Midbrain (tissue), 1 donor: ENCODE measurements at places on chromosomes 6 and 20.
A peak's percentile ranks its signal among the peaks of the same experiment; 100 is the strongest.

DNA sequence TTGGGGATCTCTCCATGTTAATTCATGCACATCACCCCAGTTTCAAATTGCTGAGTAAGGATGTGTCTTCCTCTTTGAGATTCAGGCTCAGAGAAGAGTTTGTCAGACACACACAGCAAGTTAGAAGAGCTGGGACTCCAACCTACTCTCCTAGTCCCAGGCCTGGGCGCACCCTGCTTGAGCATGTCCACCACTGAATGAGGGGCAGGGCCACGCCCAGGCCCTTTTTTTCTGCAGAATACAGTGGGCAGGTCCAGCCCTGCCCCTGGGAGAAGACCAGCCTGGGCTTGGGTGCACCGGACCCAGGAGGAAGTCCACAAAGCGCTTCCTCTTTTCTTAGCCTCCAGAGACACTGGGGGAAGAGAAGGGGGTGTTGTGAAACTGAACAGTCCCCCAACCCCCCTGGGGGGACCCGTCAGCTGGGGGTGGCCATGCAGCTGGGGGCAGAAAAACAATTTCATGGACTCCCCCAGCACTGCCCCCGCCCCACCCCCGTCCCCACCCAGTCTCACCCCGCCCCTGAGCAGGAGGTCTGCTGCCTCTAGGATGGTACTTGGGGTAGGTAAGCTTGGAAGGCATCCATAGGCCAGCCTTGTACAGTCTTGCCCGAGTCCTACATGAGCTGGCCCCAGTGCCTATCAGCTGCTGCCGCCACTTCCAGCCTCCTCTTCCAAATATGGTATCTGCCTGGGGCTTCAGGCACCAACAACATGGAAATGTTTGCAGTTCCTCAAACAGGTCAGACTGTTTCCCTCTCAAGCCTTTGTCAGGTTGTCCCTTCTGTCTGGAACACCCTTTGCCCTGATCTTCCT lies 11.7 kb upstream of the HCK start:
- peak; percentile 34 for DNase-seq

GRCh38 chr20:13262671-13263360 lies 41.7 kb downstream of the ISM1 start:
- no peak for DNase-seq

- peak; percentile 41 for DNase-seq
Observed at GRCh38 chr6:134047673-134048072, 4.8 kb downstream of the SLC2A12 start.

GRCh38 chr20:36555248-36555647 lies 13.9 kb downstream of the MYL9 start:
- no peak for DNase-seq

GRCh38 chr20:23917024-23917725 lies 37.6 kb upstream of the CST5 start:
- DNase-seq: no peak

- no peak for DNase-seq
Observed at GRCh38 chr6:36933102-36933501, 21.4 kb upstream of the PI16 start.

- DNase-seq: no peak
Observed at GRCh38 chr6:8088886-8089285, 13.5 kb downstream of the EEF1E1 start.

GRCh38 chr6:156191895-156192294 lies 585.3 kb upstream of the ARID1B start:
- DNase-seq: no peak

DNA sequence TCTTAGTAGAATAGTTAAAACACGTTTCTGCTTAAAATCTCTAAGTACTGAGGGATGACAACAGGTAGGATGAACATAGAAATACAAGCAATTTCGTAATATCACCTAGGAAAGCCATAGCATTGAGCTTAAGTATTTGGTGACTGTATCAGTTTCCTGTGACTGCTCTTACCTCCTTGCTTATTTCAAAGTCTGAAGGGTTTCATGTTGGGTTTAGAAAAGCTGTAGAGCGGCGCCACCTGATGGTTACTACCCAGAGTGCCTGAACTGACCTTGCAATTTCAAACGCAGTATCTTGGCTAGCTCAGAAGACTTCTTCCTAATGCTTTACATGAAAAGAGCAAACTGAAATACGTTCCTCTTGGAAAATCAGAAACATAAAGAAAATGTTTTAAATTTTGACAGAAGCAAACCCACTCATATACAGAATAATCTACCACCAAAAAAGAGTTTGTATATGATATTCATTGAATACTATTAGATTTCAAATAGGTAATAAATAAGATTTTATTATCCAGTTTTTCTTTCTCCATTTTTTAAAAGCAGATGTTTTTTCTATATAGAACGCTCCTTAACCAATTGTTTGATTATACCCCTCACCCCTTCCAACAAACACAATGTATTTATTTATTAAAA lies 82.3 kb upstream of the RIPOR2 start:
- DNase-seq: peak; percentile 14

GRCh38 chr6:165571721-165572132 lies 91.3 kb downstream of the PDE10A start:
- no peak for DNase-seq

DNA sequence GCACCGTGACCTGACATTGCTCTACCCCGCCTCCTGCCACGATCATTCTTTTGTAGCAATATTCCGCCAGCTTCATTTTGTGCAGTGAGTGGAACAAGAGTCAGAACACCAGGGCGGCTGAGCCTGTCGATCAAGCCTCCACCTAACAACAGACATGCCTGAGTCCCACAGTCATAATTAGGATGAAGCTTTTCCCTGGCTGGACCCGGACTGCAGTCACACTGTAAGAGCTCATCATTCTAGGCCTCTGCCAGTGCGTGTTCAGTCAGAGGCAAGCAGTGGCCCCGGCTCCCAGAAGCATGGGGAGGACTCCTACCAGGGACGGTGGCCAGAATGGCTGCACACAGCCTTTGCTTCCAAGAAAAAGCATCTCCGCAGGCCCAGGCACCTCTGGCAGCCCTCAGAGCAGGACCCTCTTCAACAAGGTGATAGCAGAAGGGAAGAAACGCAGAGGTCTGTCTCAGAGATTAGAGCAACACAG lies 23.2 kb upstream of the UNC93A start:
- no peak for DNase-seq

DNA sequence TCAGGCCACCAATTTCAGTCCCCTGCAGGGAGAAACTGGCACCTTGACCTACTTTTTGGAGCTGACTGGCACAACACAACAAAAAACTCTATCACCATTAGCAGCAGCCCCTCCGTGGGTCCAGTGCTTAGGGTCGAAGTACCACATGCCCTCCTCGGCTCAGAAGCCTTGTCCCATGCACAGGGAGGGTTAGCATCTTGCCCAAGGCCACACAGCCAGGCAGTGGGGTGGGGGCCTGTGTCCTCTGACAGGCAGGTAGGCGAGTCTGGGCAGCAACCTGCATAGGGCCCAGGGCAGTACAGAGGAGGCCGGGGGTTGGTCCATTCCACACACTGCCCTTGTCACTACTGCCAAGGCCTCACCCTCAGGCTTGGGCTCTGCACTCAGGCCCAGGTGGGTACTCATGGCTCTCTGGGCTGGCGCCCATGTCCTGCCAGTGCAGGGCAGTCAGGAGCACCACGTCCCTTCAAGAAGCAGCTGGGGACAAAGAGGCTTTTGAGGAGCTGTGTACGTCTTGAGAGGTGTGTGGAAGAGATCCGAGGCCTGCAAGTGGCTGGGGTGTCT lies 53.6 kb downstream of the PYGB start:
- DNase-seq: no peak

- peak; percentile 75 for DNase-seq
Observed at GRCh38 chr20:9838378-9839295, at the start of gene PAK5. PAK5 (minus strand) TSS chr20:9839076; CDS start chr20:9644328, 194,748 bp downstream.

DNA sequence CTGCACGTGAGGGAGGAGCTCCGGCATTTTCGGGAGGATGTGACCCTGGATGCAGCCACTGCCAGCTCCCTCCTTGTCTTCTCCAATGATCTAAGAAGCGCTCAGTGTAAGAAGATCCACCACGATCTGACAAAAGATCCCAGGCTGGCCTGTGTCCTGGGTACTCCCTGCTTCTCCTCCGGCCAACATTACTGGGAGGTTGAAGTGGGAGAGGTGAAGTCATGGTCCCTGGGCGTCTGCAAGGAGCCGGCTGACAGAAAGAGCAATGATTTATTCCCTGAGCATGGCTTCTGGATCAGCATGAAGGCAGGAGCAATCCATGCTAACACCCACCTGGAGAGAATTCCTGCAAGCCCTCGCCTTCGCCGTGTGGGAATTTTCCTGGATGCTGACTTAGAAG lies 2.8 kb downstream of the RFPL4B start:
- DNase-seq: no peak

- DNase-seq: no peak
Observed at GRCh38 chr20:57270204-57270984, 4.0 kb upstream of the BMP7 start.

DNA sequence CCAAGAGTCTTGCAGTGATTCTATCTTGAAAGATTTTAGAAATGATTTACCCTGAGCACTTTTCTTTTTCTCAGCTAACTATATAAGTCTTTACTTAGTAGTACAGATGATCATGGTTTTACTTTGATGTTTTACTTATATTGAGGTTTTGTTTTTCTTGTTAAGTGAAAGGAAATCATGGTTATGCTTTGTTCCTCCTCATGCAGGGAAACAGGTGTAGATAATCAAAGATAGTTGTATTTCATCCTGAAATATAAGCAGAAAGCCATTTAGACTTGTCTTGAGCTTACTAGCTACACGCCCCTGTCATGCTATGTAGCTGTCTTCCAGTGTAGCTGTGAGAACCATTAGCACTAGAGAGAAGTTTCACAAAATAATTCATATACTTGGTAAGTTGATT lies 113.9 kb downstream of the HIVEP1 start:
- no peak for DNase-seq

DNA sequence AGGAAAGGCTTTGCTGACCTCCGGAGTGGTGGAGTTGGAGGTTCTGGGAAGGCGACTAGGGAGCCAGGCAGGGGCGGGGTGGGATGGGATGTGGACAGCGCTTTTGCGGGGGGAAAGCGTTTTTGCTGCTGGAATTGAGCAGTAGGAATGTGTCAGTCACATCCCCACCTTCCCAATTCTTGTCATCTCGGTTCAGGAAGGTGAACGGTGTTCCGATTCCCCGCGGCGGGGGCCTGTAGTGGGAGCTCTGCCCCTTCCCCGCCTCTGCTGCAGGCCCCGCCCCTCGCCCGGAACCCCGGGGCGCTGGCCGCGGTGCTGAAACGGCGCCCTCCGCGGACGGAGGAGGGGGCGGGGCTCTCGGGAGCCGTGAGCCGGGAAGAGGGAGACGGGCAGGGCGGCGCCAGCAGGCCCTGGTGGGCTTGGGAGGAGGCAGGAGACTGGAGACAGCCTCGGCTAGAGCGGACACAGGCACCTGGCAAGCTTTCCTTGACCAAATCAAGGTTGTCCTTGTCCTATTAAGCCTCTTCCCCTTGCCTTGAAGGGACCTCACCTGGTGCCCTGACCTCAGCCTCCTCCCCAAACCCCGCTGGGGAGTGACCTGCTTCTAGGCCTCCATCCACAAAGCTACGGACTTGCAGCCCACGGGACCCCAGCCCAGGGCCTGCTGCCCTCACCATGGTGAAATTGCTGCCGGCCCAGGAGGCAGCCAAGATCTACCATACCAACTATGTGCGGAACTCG lies at the start of gene LHFPL5:
Gene LHFPL5, plus strand, starts transcription at position 357 of the 741 bp plus-strand sequence. Its CDS starts 319 bp downstream, at position 676.
- DNase-seq: peak; percentile 4

DNA sequence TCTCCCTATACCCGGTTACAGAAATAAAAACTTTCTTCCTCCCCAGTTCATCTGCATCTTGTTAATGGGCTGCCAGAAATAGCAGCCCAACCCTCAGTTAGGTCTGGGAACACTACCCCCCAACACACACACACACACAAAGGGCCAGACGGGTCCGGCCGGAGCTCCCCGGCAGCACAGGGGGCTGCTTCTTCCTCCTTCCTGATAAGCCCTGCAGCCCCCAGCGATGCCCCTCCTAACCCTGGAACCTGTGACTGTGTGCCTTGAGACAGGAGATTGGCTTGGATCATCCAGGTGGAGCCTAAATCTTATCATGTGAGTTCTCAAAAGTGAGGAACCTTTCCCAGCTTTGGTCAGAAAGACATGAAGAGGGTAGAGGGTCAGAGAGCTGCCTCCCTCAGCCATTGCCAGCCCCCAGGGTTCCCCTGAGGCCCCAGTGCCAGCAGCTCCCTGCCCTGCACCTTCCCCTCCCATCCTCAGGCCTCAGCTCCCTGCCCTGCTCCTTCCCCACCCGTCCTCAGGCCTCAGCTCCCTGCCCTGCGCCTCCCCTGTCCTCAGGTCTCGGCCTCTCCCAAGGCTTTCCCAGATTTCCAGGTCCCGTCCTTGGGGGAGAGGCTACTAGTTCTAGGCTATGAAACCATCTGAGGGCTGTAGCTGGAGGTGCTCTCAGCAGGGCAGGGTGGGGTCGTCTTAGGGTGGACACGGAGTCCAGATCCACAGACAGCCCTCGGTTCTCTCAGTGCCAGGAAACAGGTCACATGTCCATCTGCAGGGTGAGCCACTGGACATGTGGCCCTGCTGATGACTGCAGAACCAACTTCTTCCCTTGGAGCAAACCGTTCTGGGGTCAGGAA lies 34.5 kb upstream of the CST7 start:
- DNase-seq: no peak

GRCh38 chr6:37324131-37325033 lies 29.4 kb upstream of the RNF8 start:
- no peak for DNase-seq

- DNase-seq: no peak
Observed at GRCh38 chr6:151002491-151002935, 137.0 kb downstream of the MTHFD1L start.

GRCh38 chr6:138657065-138657425 lies 116.5 kb upstream of the CCDC28A start:
- peak; percentile 12 for DNase-seq

- no peak for DNase-seq
Observed at GRCh38 chr6:95593025-95593424, 15.7 kb downstream of the MANEA start.

GRCh38 chr6:26363882-26364701 lies 906 bp upstream of the BTN3A2 start:
- DNase-seq: peak; percentile 50

GRCh38 chr20:62682912-62683517 lies 25.6 kb upstream of the NTSR1 start:
- DNase-seq: no peak

- no peak for DNase-seq
Observed at GRCh38 chr6:157723376-157723775, 99.7 kb upstream of the SNX9 start.

DNA sequence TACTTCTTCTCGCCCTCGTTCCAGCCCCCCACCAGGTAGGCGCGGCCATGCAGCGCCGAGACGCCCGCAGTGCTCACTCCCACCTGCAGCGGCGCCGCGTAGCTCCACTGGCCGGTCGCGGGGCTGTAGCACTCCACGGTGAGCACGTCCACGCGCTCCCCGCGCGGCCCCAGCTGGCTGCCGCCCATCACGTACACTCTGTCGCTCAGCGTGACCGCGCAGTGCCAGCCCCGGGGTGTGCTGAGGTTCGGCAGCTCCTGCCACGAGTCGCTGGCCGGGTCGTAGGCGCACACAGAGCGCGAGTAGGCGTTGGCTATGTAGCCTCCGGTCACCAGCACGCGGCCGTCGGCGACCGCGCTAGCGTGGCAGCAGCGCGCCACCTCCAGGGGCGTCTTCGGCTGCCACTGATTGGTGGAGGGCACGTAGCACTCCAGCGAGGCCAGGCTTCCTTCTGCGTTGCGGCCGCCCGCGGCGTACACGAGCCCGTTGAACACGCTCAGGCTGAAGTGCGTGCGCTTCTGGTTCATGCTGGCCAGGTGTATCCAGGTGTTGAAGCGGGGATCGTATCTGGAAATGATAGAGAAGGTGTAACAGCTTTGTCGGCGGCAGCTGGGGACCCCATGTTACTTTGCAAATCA lies 13.7 kb downstream of the KLHL31 start:
- peak; percentile 72 for DNase-seq

GRCh38 chr6:124870611-124871459 lies 91.4 kb upstream of the RNF217 start:
- peak; percentile 2 for DNase-seq

- no peak for DNase-seq
Observed at GRCh38 chr6:139540894-139541293, 166.4 kb upstream of the CITED2 start.

- no peak for DNase-seq
Observed at GRCh38 chr6:109747221-109747620, 56.1 kb downstream of the FIG4 start.
